ENCODE measurements at places on chromosomes 4 and X. TPM values are rescaled to one million over a fixed set of nuclear protein-coding genes. Genes with fewer than 3 reads are reported as not detected.

Gene CLIC2
- 8.9 TPM for total RNA-seq

DNA sequence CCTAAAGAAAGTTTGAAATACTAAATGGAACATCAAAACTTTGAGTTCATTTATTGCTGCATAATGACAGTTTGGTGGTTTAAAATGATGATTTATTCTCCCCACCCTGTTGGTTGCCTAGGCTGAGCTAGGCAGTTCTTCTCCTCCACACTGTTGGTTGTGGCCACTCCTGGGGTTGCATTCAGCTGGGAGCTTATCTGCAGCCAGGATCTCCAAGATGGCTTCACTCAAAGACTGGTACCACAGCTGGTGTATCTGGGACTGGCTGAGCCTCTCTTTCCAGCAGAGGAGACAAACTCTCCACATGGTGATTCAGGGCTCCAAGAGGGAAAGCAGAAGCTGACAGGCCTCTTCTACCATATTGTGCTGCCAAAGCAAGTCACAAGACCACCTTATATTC, 33.1 kb downstream of the MSL3 start:
- DNase-seq: no peak

DNA sequence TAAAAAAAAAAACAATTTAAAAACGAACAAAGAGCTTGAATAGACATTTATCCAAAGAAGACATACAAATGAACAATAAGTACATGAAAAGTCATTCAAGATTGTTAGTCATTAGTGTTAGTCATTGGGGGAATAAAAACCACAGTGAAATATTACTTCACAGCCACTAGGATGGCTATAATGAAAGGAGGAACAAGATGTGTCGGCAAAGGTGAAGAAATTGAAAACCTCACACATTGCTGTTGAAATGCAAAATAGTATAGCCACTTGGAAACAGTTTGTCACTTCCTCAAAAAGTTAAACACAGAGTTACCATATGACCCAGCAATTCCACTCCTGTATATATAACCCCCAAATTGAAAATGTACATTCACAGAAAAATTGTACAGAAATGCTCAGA, 45.2 kb upstream of the SLC39A8 start:
- DNase-seq: peak; percentile 12

- DNase-seq: peak; percentile 30
These were observed 5.3 kb upstream of the IDS start for GRCh38 chrX:149510386-149510785.

Gene OPRPN
- total RNA-seq: not detected

Gene ABRAXAS1
- total RNA-seq: 17.2 TPM

- DNase-seq: no peak
These were observed 475.5 kb upstream of the ADGRL3 start for GRCh38 chr4:60724623-60725022.

Gene ZNF711
- total RNA-seq: 4.6 TPM

DNA sequence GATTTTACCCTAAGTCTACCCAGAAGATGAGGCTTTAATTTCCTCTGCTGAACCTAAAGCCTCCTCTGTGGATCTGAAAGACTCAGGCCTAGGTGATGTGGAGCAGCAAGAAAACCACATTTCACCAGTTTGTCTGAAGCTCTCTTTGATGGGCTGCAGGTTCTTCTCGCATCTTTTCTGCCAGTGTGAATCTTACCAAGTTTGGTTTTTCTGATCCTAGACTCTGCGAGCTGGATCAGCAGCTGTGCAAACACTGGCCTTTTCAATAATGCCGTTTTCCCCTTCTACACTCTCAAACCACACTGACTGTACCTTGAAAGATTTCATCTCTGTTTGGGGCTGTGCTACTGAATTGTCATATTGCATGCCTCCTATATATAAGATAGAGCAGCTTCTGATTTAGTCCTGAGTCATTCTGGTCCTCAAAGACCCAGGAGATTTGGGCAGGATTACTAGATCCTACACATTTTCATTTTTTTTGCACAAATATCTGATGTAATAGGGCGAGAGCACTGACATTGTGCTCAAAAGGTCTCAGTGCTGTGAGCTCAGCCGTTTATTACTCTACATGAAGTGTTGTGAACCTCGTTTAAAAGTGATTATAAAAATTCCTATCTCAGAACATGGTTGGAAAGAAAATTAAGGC, 133.6 kb upstream of the FAM9C start:
- no peak for DNase-seq

DNA sequence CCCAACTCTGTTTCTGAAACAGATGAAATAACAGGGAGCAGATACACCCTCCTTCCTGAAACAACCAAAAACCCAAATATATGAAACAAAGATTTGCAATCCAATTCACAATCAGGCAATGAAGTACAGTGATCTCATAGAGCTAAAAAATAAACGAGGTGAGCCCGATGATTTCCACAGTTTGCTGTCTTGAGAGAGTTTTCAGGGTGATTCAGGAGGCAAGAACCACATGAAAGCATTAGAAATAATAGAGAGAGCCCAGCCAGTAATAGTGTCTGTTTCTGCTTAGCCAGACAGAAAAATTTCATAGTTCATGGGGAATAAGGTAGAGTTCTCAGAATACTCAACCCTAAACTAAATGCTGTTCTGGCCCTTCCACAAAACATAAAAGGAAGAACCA, 296.2 kb downstream of the PDHA2 start:
- no peak for DNase-seq

Data from lung microvascular endothelial cell (primary cell).